ENCODE measurements at places on chromosomes 12 and 14.

GRCh38 chr14:22471545-22472121 is 117.4 kb downstream of the DAD1 start:
- DNase-seq = no peak

DNA sequence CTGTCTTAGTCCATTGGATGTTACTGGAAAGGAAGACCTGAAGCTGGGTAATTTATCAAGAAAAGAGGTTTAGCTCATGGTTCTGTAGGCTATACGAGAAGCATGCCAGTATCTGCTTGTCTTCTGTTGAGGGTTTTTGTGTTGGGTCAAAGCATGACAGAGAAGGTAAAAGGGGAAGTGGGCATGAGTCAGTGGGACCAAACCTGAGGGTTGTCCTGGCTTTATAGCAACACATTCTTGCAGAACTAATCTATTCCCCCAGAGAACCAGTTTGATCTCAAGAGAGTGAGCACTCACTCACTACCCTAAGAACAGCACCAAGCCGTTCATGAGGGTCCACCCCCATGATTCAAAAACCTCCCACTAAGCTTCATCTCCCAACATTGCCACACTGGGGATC is 19.0 kb upstream of the KRAS start:
- no peak for DNase-seq

DNA sequence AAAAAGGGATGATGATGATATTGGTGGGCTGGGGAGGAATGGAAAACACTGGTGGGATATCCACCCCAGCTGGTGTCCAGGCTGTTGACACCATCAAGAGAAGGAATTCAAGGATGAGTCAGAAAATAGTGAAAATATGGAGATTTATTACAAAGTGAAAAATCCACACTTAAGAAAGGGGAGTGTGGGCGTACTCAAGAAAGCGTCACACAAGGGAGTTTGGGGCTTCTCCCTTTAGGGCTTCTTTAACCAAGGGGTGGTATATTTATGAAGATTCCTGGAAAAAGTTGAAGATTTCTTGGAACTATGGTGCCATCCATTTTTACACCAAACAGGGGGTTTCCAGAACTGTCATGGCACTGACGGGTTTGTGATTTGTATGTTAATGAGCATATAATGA is 63.1 kb upstream of the ARID2 start:
- no peak for DNase-seq

GRCh38 chr12:46985816-46986215 is 93.6 kb upstream of the PCED1B start:
- DNase-seq = no peak

- no peak for DNase-seq
These were observed 1.9 kb downstream of the PPP1R3E start for GRCh38 chr14:23300687-23301223.

- DNase-seq = no peak
These were observed 5.5 kb downstream of the CSRNP2 start for GRCh38 chr12:51077930-51078329.

GRCh38 chr12:75865315-75865714 is 166.3 kb downstream of the PHLDA1 start:
- DNase-seq = no peak

DNA sequence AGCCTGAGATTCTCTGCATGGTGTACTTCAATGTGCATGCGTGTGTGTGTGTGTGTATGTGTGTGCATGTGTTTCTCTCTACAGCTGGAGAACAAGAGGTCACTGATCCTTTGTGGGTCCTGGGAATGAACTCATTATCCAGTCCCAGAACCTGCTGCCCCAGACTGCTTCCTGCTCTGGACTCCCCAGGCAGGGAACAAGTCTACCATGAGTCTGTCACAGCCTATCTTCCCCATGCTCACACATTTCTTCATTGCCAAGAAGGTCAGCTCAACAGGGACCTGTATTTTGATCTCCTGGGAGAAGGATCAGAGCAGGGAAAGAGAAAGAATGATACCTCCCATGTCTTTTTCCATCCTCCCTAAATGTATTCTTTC is 2.9 kb upstream of the AGAP2 start:
- DNase-seq = no peak

GRCh38 chr12:124742111-124742510 is 121.6 kb downstream of the SCARB1 start:
- DNase-seq = no peak

DNA sequence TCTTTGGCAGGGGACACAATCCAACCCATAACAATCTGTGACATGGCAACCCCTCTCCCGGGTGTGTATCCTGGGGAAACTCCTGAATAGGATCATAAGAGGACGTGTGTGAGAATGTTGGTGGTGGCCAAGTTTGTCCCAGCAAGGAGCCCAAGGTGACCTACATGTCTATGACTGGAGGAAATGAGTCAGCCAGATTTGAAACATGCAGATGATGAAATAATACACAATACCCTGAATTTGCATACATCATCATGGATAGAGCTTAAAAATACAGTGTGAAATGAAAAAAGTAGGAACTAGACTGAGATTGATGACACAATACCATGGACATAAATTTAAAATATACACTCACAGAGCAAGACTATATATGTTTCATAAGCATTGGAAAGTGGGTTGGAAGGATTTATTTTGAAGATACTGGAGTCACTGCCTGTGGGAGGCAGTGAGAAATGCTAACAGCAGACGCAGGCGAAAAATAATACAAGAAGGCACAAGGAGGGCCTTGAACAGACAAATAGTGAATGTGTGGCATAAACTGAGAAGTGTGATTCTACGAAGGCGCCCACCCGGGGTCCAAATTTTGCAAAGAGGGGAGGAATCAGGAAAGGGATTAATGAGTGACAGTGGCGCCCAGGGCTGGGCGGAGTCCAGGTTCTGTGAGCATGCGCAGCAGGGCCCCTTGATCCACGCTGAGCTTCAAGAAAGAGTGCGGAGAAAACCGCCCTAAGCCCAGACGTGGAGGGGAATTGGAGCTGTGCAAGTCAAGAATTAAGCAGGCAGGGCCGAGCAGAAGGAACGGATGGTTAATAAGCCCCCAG is 7.0 kb upstream of the MAP1LC3B2 start:
- no peak for DNase-seq

DNA sequence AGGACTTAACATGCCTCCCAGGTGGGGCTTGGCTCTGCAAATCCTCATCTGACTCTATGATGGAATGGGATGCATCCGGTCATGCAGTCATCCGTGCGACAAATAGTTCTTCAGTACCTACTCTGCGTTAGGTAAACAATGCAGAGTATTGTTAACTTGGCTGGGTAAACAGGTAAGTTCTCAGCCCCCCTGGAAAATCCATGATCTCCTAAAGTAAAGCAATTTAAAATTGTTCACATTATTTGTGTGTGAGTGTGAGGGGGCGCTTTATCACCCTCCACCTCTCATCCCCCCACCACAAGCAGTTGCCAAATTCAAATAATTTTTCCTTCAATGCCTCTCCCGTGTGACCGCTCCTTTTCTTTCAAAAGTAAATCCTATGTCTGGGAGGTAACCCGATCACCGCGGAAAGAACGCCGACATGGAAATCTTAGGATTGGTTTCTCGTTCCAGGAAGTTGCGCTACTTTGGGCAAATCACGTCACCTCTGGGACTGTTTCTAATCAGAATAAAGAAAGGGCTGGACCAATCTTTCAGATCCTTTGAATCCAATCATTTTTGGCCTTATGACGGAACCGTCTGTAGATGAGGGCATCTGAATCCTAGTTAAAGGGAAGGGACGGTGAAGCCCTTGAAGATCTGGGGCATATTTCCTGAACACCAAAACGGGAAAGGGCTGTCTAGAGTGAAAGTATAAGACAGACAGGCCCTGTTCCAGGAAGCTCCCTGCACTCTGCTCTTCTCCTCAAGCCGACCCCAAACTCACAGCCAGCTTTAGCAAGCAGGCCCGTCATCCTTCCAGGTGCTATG is 44.0 kb upstream of the SINHCAF start:
- no peak for DNase-seq

DNA sequence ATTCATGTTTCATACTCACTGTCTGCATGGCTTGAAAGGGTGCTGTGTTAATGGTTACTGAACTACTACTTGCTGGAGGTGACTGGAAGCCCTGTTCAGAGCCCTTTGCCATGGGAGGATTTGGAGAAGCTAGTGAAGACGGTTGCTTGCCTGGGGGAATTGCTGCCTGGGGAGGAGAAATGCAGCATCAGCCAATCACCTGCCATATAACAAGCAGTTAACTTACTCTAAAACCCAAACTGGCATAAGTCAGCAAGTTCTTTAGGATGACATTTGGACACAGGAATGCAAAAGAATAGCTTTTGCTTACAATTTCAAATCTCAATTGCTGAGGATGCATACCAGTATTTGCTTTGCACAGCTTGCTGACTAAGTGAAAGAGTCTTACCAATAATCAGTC is 23.4 kb upstream of the IPO8 start:
- DNase-seq = no peak

GRCh38 chr12:6821591-6822425 is at the start of gene GPR162:
TSS of gene GPR162 (plus strand) at chr12:6821821. CDS start at chr12:6823899, 2,078 bp downstream.
- no peak for DNase-seq

- DNase-seq = no peak
These were observed 345.9 kb downstream of the BCL11B start for GRCh38 chr14:98926146-98926545.

GRCh38 chr12:1881301-1881700 is 37.2 kb downstream of the CACNA2D4 start:
- DNase-seq = no peak

DNA sequence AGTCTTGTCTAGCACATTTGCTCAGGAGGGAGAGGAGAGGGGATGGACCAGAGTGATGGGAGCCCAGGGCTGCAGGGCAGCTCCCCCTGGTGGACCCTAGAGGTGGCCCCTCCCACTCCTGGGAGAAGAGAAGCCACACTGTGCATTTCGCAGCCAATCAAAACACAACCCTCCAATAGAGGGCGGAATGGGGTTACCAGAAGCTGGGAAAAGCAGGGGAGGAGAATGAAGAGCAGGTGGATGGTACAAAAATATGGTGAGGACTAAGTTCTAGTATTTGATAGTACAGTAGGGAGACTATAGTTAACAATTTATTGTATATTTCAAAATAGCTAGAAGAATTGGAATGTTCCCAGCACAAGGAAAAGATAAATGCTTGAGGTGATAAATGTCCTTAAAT is 23.6 kb downstream of the VASH1 start:
- no peak for DNase-seq

DNA sequence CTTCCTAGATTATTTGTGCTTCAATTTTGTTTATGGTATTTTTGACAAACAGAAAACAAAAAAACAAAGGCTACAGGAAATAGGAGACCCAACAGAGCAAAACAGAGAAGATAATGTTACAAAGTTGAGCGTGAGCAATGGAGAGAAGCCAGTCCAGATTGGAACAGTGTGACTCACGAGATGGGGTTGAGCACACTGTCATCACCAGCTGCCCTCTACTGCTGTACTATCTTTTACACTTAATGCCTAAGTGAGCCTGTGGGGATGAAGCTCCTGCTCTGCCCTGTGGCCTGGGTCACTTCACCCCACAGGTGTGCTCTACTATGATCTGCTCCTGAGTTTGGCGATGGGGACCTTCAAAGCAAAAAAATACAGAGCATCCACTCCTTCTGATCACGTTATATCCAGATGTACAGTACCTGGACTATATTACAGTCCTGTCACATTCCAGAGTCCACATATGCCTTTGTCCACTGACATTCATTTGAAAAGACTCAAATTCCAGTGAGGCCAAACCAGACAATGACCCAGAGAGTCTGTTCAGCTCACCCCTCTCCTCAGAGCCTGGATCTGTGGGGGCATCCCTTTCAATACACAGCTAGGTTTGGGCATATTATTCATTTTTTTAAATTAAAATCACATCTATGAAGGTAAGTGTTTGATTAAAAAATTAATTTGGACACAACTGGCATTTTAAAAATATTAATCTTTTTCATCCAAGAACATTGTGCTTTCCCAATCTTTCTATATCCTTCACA is 4.4 kb downstream of the IPO8 start:
- no peak for DNase-seq

- DNase-seq = no peak
These were observed 83.2 kb downstream of the ALG10B start for GRCh38 chr12:38399711-38400206.

GRCh38 chr12:6770600-6770999 is 1.7 kb upstream of the LAG3 start:
- no peak for DNase-seq

- DNase-seq = no peak
These were observed 5.9 kb downstream of the CBX5 start for GRCh38 chr12:54273981-54274380.

- no peak for DNase-seq
These were observed 64.6 kb downstream of the DICER1 start for GRCh38 chr14:95092723-95093122.

DNA sequence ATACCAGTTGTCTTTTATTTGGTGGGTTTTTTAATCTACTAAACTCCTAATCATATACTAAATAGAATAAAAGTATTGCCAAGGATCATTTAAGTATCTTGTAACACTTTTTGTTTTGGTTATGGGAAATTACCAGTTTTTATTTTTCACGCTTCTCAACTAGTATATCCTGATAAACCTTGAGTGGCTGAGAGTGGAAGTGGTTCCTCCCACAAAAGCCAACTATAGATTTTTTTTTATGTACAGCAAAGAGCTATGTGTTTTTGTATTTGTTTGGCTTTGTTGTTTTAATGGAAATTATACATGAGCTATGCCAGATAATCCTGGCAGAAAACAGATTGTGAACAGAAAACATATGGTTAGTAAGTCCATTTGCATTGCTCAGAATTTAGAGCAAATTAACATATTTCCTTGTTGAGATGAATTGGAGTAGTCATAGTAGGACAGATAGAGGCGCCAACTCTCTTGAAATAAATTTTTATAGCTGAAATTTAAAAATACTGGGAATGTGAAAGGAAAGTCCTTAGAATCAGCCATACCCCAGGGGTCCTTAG is 60.9 kb upstream of the PSMA6 start:
- no peak for DNase-seq

DNA sequence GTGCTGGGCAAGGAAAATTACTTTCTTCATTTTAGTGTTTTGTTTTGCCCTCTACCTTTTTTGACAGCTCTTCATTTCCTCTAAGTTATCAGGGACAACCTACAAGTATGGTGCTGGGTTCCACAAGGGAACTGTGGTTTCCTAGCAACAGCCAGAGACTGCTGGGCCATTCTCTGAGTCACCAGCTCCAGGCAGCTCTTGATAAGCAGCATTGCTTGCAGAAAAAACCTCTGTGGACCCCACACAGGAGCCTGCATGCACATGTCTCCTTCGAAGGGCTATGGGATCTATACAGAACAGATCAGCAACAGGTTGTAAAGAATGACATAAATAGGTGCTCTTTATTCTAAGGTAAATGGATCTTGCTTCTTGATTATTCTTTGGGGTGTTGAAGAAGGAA is 81.0 kb upstream of the CCDC196 start:
- DNase-seq = no peak

DNA sequence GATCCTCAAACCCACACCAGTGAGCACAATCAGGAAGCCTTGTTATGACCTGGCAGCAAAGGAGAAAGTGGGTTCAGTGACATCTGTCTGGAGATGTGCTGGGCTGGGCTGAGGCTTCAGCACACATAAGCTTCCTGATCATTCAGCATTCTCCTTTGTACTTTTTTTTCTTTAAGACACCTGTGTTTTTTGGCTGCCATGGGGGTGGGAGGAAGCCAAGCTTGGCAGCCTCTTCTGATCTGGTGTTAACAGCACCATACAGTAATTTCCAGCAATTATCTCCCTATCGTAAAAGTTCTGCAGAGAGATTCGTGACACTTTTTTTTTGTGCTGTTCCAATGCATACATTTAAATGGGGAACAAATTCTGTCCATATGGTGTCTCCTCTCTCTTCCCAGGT is 38.9 kb upstream of the RASSF3 start:
- no peak for DNase-seq

GRCh38 chr12:56034586-56035332 is 7.0 kb upstream of the RPS26 start:
- no peak for DNase-seq

GRCh38 chr14:69766984-69767368 is at the start of gene SRSF5:
TSS of gene SRSF5 (plus strand) at chr14:69767142. CDS start at chr14:69768157, 1,015 bp downstream.
- DNase-seq = peak; percentile 87

Data from stimulated activated CD8-positive, alpha-beta memory T cell treated with anti-CD3 and anti-CD28 coated beads, Interleukin-12 subunit alpha, Interleukin-12 subunit beta, amount 100 ng/mL, for 4 hours (primary cell).